ENCODE measurements at places on chromosomes 16 and 17. TPM values are rescaled to one million over a fixed set of nuclear protein-coding genes. Genes with fewer than 3 reads are reported as not detected.

The KRT40 gene
- total RNA-seq, result not detected

The SLC5A10 gene
- 0.07 TPM for total RNA-seq

The BAHCC1 gene
- total RNA-seq, result 6.4 TPM

The RAB26 gene
- 3.8 TPM for total RNA-seq

The SOX9 gene
- 1.6 TPM for total RNA-seq

The P2RX5 gene
- 0.43 TPM for total RNA-seq

The TMIGD1 gene
- not detected for total RNA-seq

The CD300H gene
- 1.2 TPM for total RNA-seq

- DNase-seq, result peak; percentile 81
Observed at GRCh38 chr16:89289428-89290395, 72.2 kb downstream of the ZNF778 start.

DNA sequence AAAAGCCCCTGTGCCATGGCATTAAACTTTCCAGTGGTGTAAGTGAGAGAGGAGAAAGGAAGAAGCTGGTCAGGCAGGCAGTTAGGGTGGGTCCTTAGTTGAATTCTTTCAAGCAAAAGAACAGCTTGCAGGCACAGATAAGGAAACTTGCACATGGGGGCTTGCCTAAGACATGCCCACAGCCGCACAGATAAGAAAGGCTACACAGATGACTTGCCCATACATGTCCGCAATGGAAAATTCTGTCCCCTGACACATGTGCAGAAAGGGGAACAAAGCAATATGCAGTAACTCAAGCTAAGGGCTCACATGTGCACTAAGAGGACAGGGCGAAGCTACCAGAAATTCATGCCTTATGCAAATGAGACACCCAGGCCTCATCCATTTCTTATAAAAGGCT, 69.9 kb downstream of the GSG1L start:
- no peak for DNase-seq

- DNase-seq, result no peak
Observed at GRCh38 chr17:75937652-75938051, 3.2 kb downstream of the FBF1 start.

- DNase-seq, result peak; percentile 66
Observed at GRCh38 chr16:81035975-81036750, 521 bp downstream of the ATMIN start.

DNA sequence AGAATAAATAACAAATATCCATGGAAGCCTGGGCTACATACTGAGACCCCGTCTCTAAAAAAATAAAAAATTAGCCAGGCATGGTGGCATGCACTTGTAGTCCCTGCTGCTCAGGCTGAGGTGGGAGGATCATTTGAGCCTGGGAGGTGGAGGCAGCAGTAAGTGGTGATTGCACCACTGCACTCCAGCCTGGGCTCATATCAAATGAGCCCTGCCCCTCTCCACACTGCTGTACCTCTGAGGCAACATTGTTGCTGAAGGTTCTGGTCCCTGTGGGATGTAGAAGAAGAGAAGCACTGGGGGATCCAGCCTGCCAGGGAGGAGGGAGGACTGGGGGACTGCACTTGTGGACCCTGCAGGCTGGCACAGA, 11.4 kb upstream of the ARHGAP23 start:
- DNase-seq, result no peak

DNA sequence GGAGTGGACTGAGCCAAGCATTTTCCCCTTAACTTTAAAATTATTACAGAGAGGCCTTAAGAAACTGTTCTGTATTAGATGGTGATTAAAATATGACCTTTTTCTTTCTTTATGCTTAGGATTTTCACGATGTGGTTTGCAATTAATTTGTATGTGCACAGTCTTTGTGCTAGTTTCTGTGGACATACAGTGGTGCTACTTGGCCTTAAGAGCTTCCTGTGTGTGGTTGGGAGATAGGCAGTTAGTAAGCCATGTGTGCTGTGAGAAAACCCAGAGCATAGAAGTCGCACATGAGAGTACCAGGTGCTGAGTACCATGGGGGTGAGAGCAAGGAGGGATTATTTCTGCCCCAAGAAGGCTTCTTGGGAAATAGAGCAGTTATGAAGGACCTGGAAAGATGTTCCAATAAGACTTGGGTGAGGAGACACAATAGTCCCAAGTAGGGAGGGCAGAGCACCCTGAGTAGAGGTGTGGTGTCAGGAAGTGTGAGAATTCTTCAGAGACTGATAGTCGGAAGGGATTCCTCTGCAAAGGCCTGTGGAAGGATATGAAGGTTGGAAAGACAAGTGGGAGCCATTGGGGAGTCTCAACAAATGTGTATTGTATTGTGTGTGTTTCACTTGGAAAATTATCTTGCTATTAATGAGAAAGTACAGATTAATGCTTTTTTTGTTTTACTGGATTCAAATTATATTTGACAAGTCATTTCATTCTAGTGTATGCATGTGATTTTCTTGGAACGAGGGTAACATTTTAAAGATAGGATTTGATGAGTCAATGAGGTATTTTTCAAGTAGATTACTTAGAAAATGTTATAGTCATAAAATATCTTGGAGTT, 239.9 kb downstream of the PRKCA start:
- no peak for DNase-seq

- DNase-seq, result no peak
Observed at GRCh38 chr17:9026741-9027140, 5.4 kb downstream of the NTN1 start.

DNA sequence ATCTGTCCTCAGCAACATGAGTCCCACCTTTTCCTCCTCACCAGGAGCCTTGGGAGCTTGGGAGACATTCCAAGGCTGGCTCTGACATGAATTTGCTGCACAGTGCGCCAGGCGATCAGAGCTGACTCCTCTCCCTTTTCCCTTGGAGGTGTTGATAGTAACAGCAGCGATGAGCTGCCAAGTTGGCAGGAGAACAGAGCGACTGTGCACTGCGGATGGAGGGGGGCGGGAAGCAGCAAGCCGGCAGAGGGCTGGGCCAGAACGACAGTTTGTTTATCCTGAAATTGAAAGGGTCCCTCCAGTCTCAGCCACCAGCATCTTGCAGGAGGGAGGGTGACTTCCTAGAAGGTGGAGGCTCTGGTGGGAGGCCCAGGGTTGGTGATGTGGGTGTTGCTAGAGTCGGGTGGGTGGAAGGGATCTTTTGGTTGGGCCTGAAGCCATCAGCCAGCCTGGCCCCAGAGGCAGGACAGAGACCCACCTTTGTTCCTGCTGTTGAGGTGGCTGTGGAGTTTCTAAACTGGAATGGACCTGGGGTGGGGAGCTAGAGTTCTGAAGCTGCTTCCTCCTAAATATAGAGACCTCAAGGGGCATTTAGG, 22.5 kb upstream of the DYNLL2 start:
- DNase-seq, result no peak

DNA sequence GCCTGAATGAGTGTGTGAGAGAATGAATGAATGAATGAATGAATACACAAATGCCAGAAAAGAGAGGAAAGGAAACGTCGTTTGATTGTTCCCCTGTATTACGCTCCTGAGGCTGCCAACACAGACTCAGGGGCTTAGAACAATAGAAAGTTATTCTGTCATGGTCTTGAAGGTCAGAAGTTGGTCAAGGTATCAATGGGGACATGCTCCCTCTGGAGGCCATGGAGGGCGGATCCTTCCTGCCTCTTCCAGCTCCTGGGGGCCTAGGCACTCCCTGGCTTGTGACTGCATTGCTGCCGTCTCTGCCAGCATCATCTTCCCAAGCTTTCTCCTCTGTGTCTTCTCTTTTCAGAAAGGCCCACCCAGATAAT, 1.5 kb upstream of the SLC38A8 start:
- peak; percentile 33 for DNase-seq

GRCh38 chr16:85650844-85651628, 37.7 kb downstream of the GINS2 start:
- peak; percentile 64 for DNase-seq

DNA sequence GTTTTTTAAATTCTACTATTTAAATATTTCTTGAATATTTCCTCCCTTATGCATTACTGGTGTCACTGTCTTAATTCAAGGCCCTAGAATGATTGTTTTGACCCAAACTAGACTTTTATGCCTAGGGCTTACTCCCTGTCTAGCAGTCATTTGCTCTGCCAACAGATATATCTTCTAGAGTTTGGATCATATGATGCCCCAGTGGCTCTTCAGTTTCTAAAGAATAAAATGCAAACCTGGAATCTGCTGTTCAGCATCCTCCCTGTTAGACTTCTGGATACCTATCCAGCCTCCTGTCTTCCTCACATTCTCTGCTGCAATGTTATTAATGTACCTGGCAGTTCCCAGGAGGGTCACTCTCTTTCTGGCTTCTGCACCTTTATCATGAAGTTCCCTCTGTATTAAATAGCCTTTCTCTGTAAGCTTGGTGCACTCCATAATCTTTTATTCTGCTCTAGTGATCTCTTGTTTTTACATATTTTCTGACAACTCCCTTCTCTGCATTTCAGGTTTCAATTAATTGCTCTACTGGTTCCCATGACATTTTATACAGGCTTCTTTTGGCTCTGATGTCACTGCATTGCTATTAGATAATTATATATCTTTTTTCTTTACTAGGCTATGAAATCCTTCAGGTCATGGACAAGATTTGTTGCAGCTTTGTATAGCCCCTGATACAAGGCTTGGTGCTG, 15.7 kb downstream of the PHKB start:
- no peak for DNase-seq

DNA sequence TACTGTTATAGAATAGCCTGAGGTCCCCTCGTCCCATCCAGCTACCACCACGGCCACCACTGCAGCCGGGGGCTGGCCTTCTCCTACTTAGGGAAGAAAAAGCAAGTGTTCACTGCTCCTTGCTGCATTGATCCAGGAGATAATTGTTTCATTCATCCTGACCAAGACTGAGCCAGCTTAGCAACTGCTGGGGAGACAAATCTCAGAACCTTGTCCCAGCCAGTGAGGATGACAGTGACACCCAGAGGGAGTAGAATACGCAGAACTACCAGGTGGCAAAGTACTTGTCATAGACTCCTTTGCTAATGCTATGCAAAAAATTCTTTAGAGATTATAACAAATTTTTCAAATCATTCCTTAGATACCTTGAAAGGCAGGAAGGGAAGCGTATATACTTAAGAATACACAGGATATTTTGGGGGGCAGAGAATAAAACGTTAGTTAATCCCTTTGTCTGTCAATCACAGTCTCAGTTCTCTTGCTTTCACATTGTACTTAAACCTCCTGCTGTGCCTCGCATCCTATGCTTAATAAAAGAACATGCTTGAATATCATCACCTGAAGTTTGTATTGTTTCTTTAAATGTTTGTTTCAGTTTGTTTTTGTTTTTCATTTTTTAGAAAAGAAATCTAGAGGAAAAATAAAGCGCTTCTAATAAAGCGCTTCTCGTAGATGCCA, 388.3 kb downstream of the MAF start:
- DNase-seq, result no peak

- DNase-seq, result no peak
Observed at GRCh38 chr16:86960266-86960665, 356.9 kb downstream of the C16orf95 start.

GRCh38 chr16:84673203-84673535, 24.9 kb downstream of the KLHL36 start:
- no peak for DNase-seq

- no peak for DNase-seq
Observed at GRCh38 chr17:45977976-45978626, 20.9 kb upstream of the STH start.

GRCh38 chr17:57006040-57006439, 28.1 kb downstream of the SCPEP1 start:
- DNase-seq, result no peak

All from right lobe of liver (tissue), 6 donors.